Hepatocyte (in vitro differentiated cells): ENCODE measurements at places on chromosomes 1 and 21.

GRCh38 chr1:211487082-211487481, 4.9 kb downstream of the RD3 start:
- no peak overlapping the region for H3K27ac ChIP-seq
- H3K27me3 ChIP-seq = no peaks in the 10 kb centered on the region
- no peaks in the 10 kb centered on the region for H3K36me3 ChIP-seq
- no peaks in the 10 kb centered on the region for H3K4me1 ChIP-seq

- DNase-seq = no peak
- H3K36me3 ChIP-seq = no peaks in the 10 kb centered on the region
- H3K27me3 ChIP-seq = no peaks in the 10 kb centered on the region
These were observed 23.2 kb upstream of the PPP1R8 start for GRCh38 chr1:27807385-27807784.

GRCh38 chr1:20493839-20494608, 8.0 kb upstream of the CAMK2N1 start:
- H3K36me3 ChIP-seq = no peaks in the 10 kb centered on the region
- no peaks in the 10 kb centered on the region for H3K4me1 ChIP-seq
- no peak overlapping the region for H3K4me3 ChIP-seq

DNA sequence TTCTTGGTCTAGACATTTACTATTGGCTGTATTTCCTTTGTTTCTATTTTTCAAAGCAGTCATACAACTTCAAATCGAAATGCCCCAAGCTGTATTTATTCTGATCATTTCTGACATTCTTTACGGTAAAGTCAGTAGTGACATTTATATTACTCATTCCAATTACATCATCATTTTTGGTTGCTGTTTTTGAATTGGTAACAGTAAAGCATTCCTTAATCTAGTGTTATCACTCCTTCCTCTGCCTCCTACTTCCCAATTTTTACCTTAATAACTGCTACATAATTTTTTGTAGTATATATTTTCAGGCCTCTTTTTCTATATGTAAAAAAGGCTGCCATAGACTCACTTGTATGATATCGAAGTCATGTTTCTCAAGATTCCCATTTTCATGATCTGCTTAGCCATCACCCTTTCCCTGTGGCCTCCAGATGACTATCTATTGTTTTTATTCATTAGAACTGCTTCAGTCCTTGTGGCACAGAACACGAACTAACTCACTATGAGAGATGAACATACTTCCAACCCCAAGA, 167.2 kb downstream of the RUNX1 start:
- H3K27ac ChIP-seq = peak overlapping the region; percentile 55
- no peak for DNase-seq
- H3K36me3 ChIP-seq = no peaks in the 10 kb centered on the region
- H3K27me3 ChIP-seq = no peaks in the 10 kb centered on the region
- peak overlapping the region; percentile 3 for H3K4me3 ChIP-seq

GRCh38 chr1:34655206-34655874, 99.5 kb upstream of the GJB5 start:
- DNase-seq = no peak
- no peaks in the 10 kb centered on the region for H3K36me3 ChIP-seq
- peaks cover 18% of the 10 kb centered on the region for H3K27me3 ChIP-seq
- no peaks in the 10 kb centered on the region for H3K4me1 ChIP-seq

- H3K27ac ChIP-seq = no peak overlapping the region
- DNase-seq = no peak
- H3K27me3 ChIP-seq = no peaks in the 10 kb centered on the region
These were observed 138.3 kb upstream of the LMO4 start for GRCh38 chr1:87190402-87190801.

GRCh38 chr1:6353619-6353954, 40.0 kb downstream of the ACOT7 start:
- H3K4me3 ChIP-seq = no peak overlapping the region
- H3K4me1 ChIP-seq = peaks cover 26% of the 10 kb centered on the region
- no peaks in the 10 kb centered on the region for H3K36me3 ChIP-seq

GRCh38 chr1:22318279-22318981, 133.2 kb upstream of the ZBTB40 start:
- no peaks in the 10 kb centered on the region for H3K36me3 ChIP-seq
- DNase-seq = peak; percentile 64
- no peak overlapping the region for H3K27ac ChIP-seq
- H3K4me3 ChIP-seq = no peak overlapping the region
- H3K4me1 ChIP-seq = peaks cover 5% of the 10 kb centered on the region

- no peaks in the 10 kb centered on the region for H3K36me3 ChIP-seq
- H3K27ac ChIP-seq = no peak overlapping the region
- no peaks in the 10 kb centered on the region for H3K4me1 ChIP-seq
- no peak for DNase-seq
These were observed 5.9 kb downstream of the TTC39A start for GRCh38 chr1:51324251-51325010.

GRCh38 chr1:111085676-111086075, 54.2 kb downstream of the DRAM2 start:
- no peaks in the 10 kb centered on the region for H3K4me1 ChIP-seq
- H3K4me3 ChIP-seq = no peak overlapping the region
- H3K36me3 ChIP-seq = no peaks in the 10 kb centered on the region
- no peak for DNase-seq

DNA sequence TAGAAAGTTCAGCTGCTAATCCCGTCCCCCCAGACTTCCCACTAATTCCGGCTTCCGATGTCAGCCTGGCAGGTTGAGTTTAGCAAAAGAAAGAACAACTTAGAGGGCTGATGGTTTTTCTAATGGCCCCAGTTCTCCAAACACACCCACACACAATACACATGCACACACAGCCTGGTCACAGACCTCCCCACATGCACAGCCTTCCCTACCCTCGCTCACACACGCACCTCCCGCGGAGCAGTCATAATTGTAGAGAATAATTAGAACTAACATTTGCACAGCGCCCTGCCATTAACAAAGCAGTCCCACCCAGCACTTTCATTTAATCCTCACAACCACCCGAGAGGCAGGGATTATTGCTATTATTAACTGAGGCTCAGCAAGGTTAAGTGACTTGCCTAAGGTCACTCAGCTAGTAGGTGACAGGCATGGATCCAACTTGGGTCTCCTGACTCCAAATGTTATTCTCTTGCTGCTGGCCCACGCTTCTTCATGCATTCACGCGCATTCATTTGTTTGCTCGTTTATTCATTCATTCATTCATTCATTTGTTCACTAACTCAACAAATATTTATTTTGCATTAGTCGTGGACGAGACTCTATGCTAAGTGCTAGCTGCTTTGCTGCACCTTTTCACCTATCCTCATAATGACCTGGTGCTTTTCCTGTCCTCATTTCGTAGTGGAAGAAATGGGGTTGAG, 274.9 kb downstream of the FOXD2 start:
- H3K4me1 ChIP-seq = peaks cover 23% of the 10 kb centered on the region
- H3K27me3 ChIP-seq = peaks cover 98% of the 10 kb centered on the region

DNA sequence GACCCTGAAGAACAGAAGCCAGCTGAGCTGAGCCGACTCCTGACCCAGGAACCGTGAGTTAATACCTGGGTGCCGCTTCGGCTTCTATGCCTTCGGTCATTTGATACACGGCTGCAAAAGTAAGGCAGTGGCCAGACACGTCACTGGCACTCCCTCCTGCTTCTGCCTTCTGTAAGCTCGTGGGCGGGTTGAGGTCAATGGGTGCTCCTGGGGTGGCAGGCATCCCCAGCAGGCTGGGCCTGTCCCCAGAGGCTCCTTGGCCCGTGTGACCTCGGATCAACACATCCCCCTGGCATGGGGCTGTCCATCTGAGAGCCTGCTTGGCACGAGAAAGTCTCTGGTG, 35.7 kb upstream of the COL6A1 start:
- H3K36me3 ChIP-seq = no peaks in the 10 kb centered on the region
- no peak overlapping the region for H3K4me3 ChIP-seq
- no peaks in the 10 kb centered on the region for H3K27me3 ChIP-seq
- peaks cover 5% of the 10 kb centered on the region for H3K4me1 ChIP-seq
- no peak overlapping the region for H3K27ac ChIP-seq

DNA sequence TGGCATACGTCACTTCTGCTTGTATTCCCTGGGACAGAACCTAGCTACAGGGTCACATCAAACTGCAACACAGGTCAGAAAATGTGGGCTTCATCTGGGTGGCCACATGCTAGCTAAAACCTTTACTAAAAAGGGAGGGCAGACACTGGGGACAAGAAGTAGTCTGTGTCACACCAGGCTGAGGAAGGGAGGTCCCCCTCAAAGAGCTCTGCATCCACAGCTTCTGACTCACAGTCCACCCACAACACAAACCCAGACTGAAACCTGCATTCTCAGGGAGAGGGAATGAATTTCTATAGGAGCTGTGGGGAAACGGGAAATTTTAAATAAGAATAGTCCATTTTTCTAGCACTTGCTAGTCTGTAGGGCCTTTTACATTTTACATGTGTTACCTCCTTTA, 16.2 kb downstream of the OLIG2 start:
- no peaks in the 10 kb centered on the region for H3K4me1 ChIP-seq
- no peak for DNase-seq
- H3K36me3 ChIP-seq = no peaks in the 10 kb centered on the region
- H3K4me3 ChIP-seq = no peak overlapping the region

- peaks cover 12% of the 10 kb centered on the region for H3K27me3 ChIP-seq
- H3K4me1 ChIP-seq = no peaks in the 10 kb centered on the region
- H3K36me3 ChIP-seq = no peaks in the 10 kb centered on the region
- H3K27ac ChIP-seq = no peak overlapping the region
- DNase-seq = no peak
These were observed 41.4 kb upstream of the TNR start for GRCh38 chr1:175784831-175785230.

DNA sequence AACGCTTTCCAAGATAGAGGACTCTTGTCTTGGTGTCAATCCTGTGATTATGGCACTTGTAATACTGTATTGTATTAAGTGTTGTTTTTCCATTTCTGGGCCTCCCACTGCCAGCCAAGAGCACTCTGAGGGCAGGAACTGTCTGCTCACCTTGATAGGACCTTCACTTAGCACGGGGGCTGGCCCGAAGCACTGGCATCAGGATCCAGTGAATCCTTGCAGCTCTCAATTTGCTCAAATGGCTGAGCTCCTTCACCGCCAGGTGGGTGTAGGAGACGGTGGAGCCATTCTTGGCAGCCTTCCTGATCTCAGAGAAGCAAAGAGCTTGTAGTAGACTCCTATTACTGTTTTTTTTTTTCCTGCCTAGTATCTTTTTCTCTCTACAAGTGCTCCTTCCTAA, 17.7 kb downstream of the MECR start:
- H3K4me1 ChIP-seq = no peaks in the 10 kb centered on the region
- no peak overlapping the region for H3K4me3 ChIP-seq
- H3K27me3 ChIP-seq = no peaks in the 10 kb centered on the region
- no peaks in the 10 kb centered on the region for H3K36me3 ChIP-seq
- DNase-seq = no peak

DNA sequence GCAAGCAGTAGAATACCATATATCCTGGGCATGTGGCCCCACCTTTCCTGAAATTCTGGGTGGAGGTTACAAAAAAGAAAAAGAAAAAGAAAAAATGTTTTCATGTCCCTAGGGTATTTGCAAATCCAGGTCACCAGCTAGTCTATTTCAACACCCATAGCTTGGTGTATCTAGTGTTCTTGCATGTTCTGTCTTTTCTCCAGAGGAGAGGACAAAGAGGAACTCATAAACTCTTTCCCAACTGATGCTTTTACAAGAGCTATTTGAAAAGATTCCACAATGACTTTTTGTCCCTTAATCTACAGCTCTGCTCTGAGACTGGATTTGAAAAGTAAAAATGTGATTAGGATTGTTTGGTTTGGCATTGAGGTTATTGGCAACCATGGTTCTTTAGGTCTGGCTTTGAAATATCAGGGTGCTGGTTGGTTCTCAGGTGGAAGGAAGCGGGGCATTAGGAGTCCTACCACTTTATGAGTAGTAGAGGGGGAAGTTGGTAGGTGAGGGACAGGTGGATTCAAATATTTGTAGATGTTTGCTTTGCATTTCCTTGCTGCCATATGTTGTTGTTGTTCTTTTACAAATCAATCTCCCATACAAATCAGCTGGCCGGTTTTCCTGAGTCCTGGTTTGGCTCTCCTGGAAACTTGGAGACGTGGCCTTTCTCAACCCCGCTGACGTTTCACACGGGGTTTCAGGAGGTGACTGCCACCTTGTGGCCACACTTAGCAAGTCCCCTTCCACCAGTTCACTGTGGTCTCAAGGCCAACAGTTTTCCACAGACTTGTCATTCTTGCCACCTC, 126.7 kb upstream of the KIAA0040 start:
- peak; percentile 87 for DNase-seq
- H3K27me3 ChIP-seq = no peaks in the 10 kb centered on the region
- no peaks in the 10 kb centered on the region for H3K36me3 ChIP-seq
- no peaks in the 10 kb centered on the region for H3K4me1 ChIP-seq
- no peak overlapping the region for H3K27ac ChIP-seq

DNA sequence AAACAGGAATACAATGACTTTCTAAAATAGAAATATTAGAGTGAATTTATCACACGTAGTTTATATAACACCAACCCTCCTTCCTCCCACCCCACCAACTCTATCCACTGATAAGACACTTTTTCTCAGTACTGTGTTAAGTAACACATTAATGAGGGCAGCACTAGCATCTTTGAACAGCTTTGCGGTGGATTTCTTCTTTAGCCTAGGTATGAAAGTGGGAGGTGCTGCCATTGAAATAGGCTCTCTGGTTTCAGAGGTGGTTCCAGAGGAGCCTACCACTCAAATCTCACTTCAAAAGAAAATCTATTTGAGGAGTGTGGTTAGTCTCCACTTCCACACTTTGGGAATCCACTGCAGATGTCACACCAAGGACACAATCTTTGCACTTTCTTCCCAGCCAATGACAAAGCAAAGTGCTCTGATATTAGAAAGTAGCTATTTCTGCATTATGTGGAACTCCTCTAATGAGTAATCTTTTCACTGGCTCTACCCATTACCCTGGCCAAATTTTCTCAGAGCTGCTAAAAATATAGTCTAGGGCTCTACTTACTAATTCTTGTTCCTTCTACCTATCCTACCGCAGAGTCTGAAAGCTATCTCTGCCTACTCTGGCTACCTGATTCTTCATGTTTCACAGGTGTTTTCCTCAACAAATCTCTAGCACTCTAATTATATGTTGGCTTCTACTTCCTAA, 1667.8 kb downstream of the MRPL39 start:
- H3K4me1 ChIP-seq = no peaks in the 10 kb centered on the region
- no peak overlapping the region for H3K27ac ChIP-seq
- no peaks in the 10 kb centered on the region for H3K36me3 ChIP-seq
- DNase-seq = no peak
- no peak overlapping the region for H3K4me3 ChIP-seq

DNA sequence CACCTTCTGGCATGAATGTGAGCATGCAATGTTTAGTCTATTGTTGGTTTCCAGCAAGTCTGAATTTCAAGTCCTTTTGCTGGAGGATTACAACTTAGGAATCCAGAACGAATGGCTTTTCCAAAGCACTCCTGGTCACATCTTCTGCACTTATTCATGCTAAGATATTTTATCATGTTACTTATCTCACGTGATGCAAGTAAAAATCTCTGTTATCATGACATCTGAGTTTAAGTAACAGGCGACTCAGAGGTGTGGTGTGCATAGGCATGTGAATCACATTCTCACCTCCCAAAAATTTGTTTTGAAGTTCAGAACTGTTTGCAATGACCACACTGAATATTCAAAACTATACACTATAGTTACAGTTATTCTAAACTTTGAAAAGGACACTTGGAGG, 204.8 kb upstream of the FGGY start:
- H3K4me1 ChIP-seq = peaks cover 18% of the 10 kb centered on the region
- H3K27ac ChIP-seq = no peak overlapping the region
- no peaks in the 10 kb centered on the region for H3K36me3 ChIP-seq
- DNase-seq = no peak
